ENCODE measurements at places on chromosomes 7 and 10. TPM values are rescaled to one million over a fixed set of nuclear protein-coding genes. Genes with fewer than 3 reads are reported as not detected.

STEAP1B gene
- 1.2 TPM for polyA plus RNA-seq

GRCh38 chr10:75803121-75803520 is 371.7 kb downstream of the LRMDA start:
- peaks cover 2% of the 10 kb centered on the region for H3K27me3 ChIP-seq
- H3K4me1 ChIP-seq = peaks cover 3% of the 10 kb centered on the region
- no peak overlapping the region for H3K4me3 ChIP-seq
- H3K27ac ChIP-seq = no peak overlapping the region

- no peaks in the 10 kb centered on the region for H3K36me3 ChIP-seq
- H3K4me1 ChIP-seq = peaks cover 7% of the 10 kb centered on the region
- H3K4me3 ChIP-seq = no peak overlapping the region
Observed at GRCh38 chr10:104527013-104527412, 114.1 kb upstream of the SORCS3 start.

DNA sequence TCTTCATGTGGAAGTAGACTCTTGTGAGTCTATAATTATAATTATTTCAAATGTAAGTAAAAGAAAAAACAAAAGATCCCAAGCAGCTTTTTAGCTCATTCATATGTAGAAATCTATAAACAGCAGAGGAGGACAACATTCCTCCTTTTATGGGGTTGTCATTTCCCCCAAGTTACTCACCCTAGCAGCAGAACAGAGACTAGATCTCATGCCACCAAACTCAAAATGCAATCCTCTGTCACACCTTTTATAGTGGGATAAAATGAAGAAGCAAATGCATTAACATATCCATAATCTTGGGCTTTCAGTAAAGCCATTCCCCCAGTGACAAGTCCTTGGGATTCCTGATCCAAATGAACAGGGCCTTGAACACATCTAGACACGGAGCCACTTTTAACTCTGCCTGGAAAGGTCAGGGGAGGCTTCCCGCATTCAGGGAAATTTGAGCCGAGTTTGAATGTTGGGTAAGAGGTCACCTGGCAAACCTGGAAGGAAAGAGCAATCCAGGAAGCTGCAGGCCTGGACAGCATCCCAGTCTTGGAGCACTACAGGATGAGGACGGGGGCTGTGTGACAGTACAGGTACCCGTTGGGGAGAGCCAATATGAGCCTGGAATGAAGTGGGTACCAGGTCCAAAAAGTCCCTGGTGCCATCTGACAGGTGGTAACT is 76.4 kb downstream of the DOCK4 start:
- no peaks in the 10 kb centered on the region for H3K27me3 ChIP-seq
- H3K4me3 ChIP-seq = no peak overlapping the region
- peaks cover 3% of the 10 kb centered on the region for H3K4me1 ChIP-seq
- H3K36me3 ChIP-seq = no peaks in the 10 kb centered on the region
- H3K27ac ChIP-seq = no peak overlapping the region

- peaks cover 54% of the 10 kb centered on the region for H3K4me1 ChIP-seq
- peaks cover 6% of the 10 kb centered on the region for H3K36me3 ChIP-seq
- DNase-seq = no peak
- no peak overlapping the region for H3K4me3 ChIP-seq
Observed at GRCh38 chr10:103648251-103648635, 154.7 kb downstream of the NEURL1 start.
